ENCODE measurements at places on chromosomes 3 and 15.

DNA sequence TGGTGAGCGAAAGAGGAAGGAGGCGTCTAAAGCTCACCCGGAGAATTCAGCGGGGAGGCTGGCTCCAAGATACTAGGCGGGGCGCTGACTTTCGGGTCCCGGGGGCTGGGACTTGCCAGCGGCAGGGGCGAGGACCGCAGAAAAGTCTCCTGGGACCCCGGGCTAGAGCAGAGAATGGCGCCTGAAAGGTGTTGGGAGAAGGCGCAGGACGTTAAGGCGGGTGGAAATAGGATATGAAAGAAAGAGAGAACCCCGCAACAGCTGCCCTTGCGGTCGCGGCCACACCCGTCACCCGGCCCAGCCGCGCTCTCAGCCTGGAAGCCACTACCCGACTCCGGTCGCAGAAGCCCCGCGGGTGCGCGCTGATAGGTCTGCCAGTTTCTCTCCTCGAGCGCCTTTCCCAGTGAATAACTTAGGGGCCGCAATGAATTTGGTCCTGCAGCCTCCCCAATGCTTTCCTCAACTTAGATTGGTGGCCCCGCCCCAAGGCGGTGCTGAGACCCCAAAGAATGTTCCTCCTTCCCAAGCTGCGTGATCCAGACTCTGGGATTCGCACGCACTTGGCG lies 604 bp downstream of the LTK start:
- no peak for DNase-seq

GRCh38 chr3:107651782-107652181 lies 129.0 kb downstream of the BBX start:
- DNase-seq, result no peak

DNA sequence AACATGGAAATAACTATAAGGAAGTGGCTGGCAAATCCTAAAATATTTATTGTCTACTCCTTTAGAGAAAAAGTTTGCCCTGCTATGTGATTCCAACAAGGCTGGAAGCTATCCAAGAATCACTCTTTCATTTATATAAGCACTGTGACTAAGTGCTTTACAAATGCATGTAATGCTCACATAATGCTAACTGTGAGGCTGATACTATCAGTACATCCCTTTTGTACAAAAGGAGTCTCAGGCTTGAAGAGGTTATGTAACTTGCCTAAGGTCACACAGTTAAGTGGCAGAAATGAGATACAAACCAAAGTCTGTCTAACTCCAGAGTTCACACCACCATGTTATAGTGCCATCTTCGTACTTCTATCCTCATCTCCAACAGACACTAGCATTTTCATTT lies 17.0 kb downstream of the TOPBP1 start:
- peak; percentile 93 for DNase-seq

DNA sequence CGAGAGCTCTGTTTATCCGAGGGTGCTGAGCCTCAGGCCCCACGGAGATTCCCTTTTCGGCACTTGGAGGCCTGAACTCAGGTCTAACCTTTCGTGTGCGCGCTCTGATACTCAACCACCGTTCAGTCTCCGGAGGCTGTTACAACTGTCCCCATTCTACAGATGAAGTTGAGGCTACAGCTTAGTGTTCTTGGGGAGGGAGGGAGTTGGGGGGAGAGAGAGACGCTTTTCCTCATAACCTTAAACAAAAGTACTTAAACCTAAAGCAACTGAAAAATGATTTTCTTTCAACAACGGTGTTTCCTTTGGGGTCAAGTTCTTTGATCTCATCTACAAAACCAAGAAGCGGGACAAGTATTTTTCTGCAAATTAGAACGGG lies 952 bp upstream of the CHST2 start:
- no peak for DNase-seq

DNA sequence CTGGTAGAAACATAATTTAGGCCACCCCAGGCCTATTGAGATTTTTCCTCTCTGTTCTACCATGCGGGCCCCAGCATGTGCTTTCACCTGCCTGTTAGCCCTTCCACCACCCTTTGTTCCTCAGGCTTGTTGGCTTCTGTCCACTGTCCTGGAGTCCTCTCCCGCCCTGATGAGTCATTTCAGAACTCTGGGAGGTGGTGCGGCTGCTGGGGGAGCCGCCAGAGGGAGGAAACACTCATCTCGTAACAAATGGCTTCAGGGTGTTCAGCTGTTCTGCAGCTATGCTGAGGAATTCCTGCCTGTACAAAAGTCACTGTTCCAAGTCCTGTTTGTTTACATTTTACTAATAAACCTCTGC lies 36.3 kb downstream of the LRTM1 start:
- peak; percentile 97 for DNase-seq
